KG1 (cell line): ENCODE measurements at places on chromosomes 7 and 10.

GRCh38 chr10:108363576-108363975, 1199.1 kb upstream of the SORCS1 start:
- DNase-seq: no peak

GRCh38 chr10:97503406-97503805, 4.7 kb downstream of the UBTD1 start:
- DNase-seq: no peak

- DNase-seq: no peak
Measured at GRCh38 chr10:33573606-33574005, 239.1 kb upstream of the NRP1 start.

DNA sequence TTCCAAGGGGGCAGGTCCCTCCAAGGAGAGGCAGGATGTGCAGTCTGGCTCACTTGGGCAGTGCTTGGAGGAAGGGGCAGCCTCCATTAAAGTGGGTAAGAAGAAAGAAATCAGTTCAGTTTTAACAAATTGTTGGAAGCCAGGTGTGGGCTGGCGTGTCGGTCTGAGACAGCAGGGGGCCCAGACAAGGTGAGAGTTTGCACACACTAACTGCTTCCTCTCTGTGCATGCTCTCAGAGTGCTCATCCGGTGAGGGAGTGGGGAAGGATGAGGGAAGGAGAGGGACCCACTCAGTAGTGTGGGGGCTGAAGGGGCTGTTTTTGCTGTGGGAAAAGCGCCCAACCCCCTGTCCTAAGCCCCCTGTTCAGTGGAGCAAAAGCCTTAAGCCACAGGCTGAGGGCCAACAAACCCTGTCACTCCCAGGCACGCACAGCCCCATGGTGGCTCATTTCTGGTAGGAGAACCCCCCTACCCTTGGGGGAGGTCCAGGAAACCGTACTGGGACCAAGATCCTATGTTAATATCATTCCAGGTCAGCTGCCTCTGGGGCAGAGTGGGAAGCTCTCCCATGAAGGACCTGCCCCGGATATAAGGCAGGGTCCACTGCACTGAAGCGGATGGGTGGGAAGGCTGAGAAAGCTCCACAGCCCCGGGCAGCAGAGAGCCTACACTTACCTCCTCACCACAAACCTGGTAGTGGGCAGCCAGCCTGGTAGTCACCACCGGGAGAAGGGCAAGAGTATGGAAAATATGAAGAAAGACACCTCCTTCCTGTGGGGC, 5.1 kb upstream of the PCBD1 start:
- no peak for DNase-seq
